NCI-H510A (cell line): ENCODE measurements at places on chromosomes 5 and 9.

DNA sequence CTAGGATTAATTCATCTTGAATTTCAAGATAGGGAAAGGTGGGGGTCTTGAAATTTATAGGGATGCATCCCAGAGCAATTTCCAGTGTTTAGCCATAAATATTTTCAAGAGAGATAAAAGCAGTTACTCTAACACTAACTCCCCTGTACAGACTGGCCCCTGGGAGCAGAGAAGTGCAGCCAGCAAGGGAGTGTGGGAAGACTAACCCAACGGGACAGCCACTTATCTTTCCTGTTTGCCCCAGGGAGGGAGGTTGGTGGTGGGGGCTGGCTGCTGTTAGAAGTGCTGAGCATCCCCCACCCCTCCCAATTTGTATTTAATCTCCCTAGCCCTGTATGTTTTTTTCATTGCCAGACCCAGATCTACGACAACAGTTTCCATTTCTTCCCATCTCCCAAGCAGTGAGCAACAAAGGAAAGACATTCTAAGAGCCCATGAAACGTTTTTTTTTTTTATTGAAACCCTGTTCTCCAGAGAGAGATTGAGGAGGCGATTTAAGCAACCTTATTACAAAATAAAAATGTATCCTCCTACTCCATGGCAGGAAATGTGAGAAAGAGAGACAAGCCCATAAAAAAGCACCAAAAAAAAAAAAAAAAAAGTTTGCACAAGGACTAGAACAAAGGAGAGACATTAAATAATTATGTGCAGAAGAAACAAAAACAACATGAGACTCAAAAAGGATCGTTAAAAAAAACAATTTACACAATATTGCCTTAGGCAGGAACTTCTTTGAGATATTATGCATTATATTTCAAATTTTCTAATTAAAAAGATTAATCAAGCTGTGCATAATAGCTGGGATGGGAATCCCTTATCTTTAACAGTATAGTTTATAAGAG, 343.4 kb downstream of the ARHGEF28 start:
- no peak for DNase-seq

DNA sequence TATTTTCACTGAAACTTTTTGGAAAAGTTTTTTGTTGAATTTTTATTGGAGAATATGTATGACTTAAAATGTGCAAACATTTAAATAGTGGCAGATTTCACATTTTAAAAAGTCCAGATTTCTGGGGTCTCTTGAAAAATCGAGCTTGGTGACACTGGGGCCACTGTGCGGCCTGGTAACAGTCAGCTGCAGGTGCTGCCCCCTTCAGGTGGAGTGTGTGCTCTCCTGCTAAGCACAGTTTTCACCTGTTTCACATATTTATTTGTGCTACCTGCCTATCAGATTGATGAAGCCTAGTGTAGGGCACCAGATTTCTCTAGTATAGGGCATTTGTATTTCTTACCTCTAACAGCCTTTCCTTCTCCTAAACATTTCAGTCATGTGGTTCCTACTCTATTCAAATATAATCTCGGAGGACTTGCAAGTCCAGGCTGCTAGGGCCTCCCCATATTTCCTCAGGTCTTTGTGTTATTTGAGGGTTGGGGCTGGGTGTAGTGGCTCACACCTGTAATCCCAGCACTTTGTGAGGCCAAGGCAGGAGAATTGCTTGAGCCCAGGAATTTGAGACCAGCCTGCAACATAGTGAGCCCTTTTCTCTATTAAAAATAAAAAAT, 95.8 kb upstream of the KLF9 start:
- DNase-seq: no peak

- peak; percentile 52 for DNase-seq
These were observed 180.1 kb upstream of the MVB12B start for GRCh38 chr9:126146254-126147145.

DNA sequence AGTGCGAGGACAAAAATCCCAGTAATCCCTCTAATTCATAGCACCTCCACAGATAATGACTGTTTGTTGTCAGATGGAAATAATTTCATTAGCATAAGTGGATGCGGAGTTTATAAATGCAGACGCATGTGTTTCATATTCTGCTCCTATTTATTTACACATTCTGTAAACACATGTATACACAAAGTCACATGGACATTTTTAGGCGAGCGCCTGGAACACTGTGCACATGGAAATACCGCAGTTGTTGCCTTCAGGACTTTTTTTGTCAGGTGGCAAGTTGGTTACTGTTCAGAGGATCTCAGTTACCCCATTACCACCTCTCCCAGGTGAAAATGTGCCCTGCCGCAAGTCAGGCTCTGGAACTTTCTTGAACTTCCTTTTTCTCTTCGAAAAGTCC, 40.3 kb upstream of the FBP1 start:
- no peak for DNase-seq

DNA sequence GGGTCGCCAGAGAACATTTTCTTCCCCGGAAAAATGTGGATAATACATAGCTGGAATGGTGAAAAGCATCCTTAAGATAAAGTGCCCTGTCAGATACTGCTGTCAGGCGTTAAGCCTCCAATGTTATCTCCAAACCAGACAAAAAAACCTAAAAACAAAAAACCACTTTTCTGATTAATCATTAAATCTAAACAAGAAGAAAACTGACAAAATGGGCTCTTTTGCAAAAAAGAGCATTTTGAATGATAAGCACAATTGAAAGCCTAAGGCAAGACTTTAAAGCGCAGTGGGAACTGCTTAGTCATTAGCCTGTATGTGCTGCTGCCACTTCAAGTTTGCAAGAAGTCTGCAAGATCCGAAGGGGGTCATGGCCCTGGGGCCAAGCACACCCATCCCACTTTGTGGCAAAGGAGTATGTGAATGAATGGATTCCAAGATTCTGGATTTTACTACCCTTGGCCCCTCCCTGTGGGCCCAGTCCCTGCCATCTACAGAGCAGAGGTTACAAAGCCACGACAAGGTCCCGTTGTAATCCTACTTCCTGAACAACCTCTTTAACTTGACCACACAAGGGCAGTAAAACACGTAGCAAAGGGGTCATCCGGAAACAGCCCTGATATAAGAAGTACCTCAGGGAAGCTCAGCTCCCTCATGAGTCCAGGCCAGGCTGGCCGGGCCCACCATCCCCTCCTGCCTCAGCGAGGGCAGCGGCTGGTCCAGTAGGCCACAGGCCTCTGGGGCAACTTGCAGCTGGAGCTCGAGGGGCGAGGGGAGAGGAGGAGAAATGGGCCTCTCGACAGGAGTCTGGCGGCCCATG, 29.7 kb downstream of the SHB start:
- DNase-seq: no peak

- DNase-seq: no peak
These were observed 227.0 kb downstream of the FSTL4 start for GRCh38 chr5:133385346-133385745.

DNA sequence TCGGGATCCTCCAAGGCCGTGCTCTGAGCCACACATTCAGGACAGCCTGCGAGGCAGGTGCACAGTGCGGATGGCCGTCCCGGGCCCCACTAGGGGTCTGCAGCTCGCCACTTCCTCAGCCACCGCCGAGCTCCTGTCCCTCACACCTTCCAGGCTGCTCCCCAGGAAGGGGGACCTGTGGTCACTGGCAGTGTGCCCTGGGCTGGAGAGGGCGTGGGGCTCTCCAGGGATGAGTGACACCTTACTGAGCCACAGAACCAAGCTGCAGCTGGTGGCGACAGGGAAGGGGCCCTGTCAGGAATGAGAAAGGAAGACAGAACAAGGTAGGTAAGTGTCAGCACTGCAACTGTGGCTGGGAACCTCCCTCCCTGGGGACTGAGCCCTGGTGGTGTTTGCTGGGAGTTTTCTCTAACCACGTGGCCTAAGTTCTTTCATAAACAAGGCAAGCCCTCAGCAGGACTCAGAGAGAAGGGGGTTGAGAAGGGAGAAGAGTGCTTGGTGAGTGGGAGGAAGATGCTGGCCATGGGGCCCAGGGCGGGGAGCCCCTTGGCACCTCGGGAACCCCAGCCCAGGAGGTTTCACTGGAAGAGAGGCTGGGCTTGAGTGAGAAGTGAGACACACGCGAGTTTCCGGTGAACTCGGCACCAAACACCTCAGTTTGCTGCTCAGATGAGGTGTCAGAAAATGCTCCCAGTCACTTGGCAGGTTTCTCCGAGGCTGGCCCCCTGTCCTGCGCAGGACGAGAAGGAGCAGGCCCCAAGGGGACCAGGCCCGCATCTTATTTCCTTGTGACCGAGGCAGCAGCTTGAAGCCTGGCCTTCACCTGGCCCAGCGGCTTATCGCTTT, 5.2 kb downstream of the IL13 start:
- DNase-seq: no peak

- DNase-seq: no peak
These were observed 52.4 kb downstream of the GPR21 start for GRCh38 chr9:123085916-123086315.

GRCh38 chr9:69976152-69976551, 67.5 kb upstream of the MAMDC2 start:
- DNase-seq: no peak

- DNase-seq: peak; percentile 96
These were observed 121.6 kb downstream of the TRIO start for GRCh38 chr5:14264605-14265316.

DNA sequence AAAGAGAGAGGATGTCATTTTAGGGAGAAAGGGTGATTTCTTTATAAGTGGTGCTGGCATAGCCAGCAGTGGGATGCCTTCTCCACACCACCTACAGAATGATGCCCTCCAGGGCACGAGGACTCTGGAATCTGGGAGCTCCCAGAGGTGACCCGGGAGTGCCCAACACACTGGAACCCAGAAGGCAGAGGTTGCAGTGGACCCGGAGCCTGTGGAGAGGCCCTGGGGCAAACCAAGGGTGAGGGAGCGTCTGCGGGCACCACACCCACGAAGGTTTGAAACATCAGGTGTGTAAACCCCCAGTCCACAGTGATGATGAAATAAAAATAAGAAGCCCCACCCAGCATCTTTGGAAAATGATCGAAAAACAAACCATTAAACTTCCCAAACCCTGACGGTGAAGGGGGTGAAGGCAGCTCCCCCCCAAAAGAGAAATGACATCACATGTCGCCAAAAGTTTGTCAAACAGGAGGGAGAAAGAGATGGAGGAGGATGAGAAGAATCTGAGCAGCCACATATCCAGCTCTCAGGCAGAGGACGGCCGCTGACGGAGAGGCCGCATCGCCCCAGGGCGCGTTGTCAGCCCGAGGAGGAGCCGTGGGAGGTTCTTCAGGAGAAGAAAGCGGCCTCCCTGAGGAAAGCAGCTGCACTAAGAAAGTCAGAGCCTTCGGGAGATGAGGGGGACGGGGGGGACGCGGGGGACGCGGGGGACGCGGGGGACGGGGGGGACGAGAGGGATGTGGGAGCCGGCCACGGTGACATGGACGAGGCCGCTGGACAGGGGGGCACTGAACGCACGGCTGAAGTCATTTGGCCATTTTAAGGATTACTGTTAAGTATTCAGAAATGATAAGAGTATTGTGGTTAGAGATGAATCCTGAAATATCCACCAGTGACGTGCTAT, 43.1 kb upstream of the NSMF start:
- DNase-seq: no peak

DNA sequence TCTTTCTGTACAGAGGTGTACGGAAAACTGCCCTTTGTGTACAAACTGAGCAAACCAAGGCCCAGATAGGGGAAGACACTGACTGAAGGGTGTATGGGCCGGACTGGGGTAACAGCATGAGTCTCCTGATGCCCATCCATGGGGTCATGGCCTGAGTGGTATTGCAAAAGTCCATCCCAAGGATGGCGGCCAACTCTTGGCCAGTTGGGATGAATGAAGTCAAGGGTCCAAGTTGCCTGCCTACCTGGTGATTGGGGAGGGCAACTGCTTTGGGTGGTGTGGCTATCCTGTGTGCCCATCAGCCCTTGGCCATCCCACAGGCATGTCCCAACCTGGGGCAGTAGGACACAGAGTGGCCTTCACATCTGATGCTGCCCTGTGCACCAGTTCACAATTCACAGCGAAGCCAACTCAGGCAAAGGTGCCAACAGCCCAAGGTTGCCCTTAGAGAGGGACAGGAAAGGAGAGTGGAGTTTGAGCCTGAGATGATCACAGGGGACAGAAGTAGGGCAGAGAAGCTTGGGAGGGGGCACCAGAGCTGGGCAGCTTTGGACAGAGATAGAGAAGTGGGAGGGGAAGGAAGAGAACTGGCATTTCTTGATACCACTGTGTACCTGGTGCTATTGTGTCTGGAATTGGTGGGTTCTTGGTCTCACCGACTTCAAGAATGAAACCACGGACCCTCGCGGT, 46.6 kb downstream of the COL15A1 start:
- DNase-seq: no peak

- DNase-seq: no peak
These were observed 92.4 kb downstream of the FRMD3 start for GRCh38 chr9:83445703-83446265.

DNA sequence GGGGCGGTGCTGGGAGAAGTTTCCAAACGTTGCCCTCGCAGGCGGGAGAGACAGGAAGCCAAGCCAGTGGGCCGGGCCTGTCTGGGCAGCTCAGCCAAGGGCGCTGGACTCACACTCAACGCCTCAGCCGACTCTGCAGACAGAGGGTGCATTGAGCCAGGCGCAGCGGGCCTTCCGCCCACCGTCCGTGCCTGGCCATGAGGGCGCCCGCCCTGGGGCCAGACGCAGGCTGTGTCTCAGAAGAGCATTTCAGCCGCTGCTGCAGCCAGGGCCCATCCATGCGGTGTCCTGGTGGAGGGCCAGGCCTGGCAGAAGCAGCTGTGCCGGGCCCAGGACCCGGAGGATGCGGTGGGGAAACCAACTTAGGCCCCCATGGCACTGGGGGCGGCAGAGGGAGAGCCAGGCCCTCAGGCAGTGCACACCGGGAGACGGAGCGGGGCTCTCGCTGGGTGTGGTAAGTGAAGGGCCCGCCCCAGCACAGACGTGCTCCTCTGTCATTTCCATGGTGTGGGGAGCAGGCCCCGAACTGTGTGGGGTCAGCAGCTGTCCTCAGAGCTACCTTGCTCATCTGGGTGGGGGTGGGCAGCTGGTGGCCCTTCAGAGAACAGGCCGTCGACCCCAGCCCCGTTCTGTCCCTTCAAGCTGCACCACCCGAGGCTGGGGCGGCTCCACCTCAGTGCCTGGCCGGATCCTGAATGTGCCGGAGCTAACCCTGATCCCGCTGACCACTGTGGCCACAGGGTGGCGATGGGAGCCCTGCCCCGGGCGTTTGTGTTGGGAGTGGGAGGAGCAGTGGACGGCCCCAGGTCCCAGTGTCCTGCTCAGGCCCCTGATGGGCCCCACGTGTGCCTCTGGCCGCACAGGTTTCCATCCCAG, 18.0 kb downstream of the DNLZ start:
- no peak for DNase-seq

DNA sequence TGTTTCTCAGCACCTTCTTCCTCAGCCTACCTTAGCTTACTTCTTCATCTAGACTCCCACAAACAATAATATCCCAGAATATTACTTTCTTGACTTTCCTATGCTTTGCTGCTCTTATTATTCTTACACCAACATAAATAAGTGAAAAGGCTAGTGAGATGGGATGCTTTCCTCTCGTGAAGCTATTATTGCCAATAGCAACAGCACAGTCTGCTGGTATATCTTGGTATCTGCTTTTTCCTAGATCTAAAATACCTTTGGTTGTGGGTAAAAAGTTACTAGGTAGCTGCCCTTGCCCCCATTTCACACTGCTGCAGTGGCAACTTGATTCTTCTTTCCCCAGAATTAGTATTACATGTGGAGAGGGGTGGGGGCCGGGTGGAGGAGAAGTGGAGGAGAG, 26.1 kb upstream of the GLIPR2 start:
- DNase-seq: no peak
